Ovary (tissue), 10 donors: ENCODE measurements at places on chromosomes 2 and 18. TPM values are rescaled to one million over a fixed set of nuclear protein-coding genes. Genes with fewer than 3 reads are reported as not detected.

Gene LYG2
- not detected for total RNA-seq

GRCh38 chr2:42868874-42869273, 76.5 kb upstream of the HAAO start:
- H3K27me3 ChIP-seq, result no peaks in the 10 kb centered on the region
- no peak overlapping the region for H3K4me3 ChIP-seq

- no peaks in the 10 kb centered on the region for H3K36me3 ChIP-seq
- H3K4me3 ChIP-seq, result no peak overlapping the region
- no peak overlapping the region for H3K27ac ChIP-seq
- H3K27me3 ChIP-seq, result no peaks in the 10 kb centered on the region
Measured at GRCh38 chr2:211390536-211391188, 834.3 kb downstream of the CPS1 start.

GRCh38 chr2:240919161-240919781, 13.1 kb downstream of the CROCC2 start:
- H3K4me1 ChIP-seq, result peaks cover 28% of the 10 kb centered on the region
- no peaks in the 10 kb centered on the region for H3K36me3 ChIP-seq
- DNase-seq, result peak; percentile 19
- no peak overlapping the region for H3K27ac ChIP-seq
- no peaks in the 10 kb centered on the region for H3K27me3 ChIP-seq

DNA sequence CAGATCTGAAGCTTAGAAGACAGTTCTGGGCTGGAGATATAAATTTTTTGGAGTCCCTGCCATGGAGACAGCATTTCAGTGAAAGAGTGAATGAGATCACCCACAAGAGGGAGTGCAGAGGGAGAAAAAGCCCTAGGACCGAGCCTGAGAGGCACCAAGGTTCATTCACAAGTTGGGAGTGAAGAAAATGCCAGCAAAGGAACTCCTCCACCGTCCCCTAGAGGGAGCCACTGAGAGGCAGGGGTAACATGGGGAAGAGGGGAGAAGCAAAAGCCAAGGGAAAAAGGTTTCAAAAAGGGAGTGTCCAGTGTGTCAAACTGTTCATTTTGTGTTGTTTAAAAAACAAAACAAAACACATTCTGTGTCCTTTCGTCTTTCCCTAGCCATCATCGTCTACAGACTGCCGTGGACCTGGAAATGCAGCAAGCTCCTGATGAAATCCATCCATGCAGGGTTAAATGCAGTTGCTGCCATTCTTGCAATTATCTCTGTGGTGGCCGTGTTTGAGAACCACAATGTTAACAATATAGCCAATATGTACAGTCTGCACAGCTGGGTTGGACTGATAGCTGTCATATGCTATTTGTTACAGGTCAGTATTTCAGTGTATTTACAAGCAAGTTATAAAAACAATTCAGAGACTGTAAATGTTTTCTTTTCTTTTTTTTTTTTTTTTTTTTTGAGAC, 19.1 kb downstream of the CYBRD1 start:
- no peak overlapping the region for H3K4me3 ChIP-seq
- peaks cover under 1% of the 10 kb centered on the region for H3K4me1 ChIP-seq
- no peak for DNase-seq
- H3K36me3 ChIP-seq, result no peaks in the 10 kb centered on the region
- H3K27me3 ChIP-seq, result no peaks in the 10 kb centered on the region

DNA sequence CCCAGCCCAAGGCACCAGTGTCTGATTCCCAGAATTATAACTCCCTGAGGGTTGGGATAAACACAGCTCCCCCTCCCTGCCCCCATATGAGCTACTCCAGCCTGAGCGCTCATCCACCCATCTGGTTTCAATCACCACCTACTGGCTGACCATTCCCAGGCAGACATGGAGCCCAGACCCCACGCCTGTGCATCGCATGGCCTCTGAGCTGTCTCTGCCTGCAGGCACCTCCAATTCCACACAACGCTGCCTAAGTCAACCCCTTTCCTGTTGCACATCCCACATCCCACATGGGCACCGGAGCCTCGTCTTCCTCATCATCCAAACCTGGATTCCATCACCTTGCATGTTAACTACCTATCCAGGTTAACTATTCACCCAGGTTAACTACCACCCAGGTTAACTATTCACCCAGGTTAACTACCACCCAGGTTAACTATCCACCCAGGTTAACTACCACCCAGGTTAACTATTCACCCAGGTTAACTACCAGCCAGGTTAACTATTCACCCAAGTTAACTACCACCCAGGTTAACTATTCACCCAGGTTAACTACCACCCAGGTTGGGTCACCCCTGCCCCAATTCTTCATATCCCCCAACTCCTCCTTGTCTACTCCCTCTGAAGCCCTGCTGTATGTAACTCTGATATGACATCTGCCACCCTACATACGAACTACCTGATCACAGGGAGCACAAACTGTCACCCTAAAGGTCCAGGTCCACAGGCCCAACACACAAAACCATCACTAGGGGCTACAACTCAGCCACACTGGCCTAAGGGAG, 47.8 kb downstream of the TEX51 start:
- H3K27ac ChIP-seq, result no peak overlapping the region
- DNase-seq, result no peak
- no peaks in the 10 kb centered on the region for H3K36me3 ChIP-seq
- no peaks in the 10 kb centered on the region for H3K4me1 ChIP-seq
- H3K4me3 ChIP-seq, result no peak overlapping the region
- H3K27me3 ChIP-seq, result no peaks in the 10 kb centered on the region

DNA sequence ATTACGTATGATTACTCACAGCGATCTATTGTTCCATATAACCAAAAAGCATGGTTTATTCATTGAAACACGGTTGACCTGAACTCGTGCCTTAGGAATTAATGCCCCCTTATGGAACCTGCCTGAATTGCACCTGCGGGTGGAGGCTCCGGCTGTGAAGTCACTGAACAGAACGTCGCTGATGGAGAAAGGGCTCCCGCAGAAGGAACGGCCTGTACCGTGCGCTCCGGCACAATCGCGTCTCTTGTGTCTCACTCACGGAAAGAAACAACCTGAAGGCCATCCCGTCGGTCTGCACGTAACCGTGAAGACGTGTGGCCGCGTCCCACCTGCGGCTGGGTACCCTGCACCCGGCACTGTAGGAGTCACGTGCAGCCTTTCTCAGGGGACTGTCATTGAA, 133.1 kb downstream of the NFATC1 start:
- no peaks in the 10 kb centered on the region for H3K36me3 ChIP-seq
- H3K27me3 ChIP-seq, result no peaks in the 10 kb centered on the region
- H3K27ac ChIP-seq, result no peak overlapping the region
- no peaks in the 10 kb centered on the region for H3K4me1 ChIP-seq
- no peak overlapping the region for H3K4me3 ChIP-seq

GRCh38 chr2:221975151-221975550, 323.6 kb downstream of the PAX3 start:
- H3K27ac ChIP-seq, result no peak overlapping the region
- DNase-seq, result no peak
- H3K36me3 ChIP-seq, result no peaks in the 10 kb centered on the region
- H3K4me1 ChIP-seq, result no peaks in the 10 kb centered on the region

- H3K4me1 ChIP-seq, result no peaks in the 10 kb centered on the region
- H3K27ac ChIP-seq, result no peak overlapping the region
- no peak overlapping the region for H3K4me3 ChIP-seq
- DNase-seq, result no peak
- H3K36me3 ChIP-seq, result no peaks in the 10 kb centered on the region
Measured at GRCh38 chr18:29540548-29540947, 1363.6 kb upstream of the CDH2 start.
